ENCODE measurements at places on chromosomes 5 and 9.

DNA sequence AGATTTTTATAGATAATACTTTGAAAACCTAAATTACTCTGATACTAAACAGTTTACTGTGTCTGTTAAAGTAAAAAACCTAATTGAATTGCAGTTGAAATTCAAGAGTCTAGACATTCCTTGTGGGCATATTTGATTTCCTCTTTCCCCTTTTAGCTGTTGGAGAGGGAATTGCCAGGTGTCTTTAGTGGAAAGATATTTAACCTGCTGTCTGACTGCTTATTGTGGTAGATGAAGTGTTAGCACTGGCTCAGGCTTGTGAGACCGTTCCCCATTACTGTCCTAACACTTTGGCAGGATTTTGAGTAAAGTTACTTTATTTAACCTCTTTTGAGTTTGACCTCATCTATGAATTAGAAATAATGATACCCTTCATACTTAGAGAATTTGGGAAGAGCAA lies 16.4 kb downstream of the MAP3K1 start:
- no peak for DNase-seq

DNA sequence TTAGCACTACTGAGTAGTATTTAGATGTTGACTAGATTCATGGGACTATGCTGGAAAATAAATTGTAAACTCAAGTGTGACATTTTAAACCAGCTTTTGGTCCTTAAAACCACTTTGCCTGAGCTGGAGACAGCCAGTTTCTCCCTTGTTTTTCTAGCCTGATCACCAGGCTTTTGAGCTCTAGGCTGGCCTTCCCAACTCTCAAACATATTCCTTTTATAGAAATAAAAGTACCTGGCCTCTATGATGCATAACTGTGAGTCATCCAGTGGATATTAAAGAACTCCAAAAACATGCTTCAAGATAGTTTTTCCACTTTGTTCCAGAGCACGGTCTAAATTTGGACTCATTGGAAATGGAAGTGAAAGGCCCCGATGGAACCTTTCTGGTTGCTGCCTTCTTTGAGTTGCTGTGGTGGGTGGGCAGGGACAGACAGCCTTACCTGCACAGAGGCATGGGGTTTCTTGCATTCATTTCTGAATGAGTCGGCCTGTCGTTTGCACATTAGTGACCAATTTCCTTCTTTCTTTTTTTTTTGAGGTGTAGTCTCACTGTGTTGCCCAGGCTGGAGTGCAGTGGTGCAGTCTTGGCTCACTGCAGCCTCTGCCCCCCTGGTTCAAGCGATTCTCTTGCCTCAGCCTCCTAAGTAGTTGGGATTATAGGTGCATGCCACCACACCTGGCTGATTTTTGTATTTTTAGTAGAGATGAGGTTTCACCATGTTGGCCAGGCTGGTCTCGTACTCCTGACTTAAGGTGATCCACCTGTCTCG lies 43.1 kb downstream of the TRIO start:
- DNase-seq = no peak

- DNase-seq = no peak
These were observed 257.7 kb upstream of the KLF9 start for GRCh38 chr9:70672161-70672649.

- DNase-seq = no peak
These were observed 28.2 kb downstream of the CDH10 start for GRCh38 chr5:24616566-24616965.

GRCh38 chr9:108761655-108762347 lies 94.0 kb downstream of the ACTL7B start:
- DNase-seq = peak; percentile 46

- peak; percentile 56 for DNase-seq
These were observed 928 bp downstream of the MCTP1 start for GRCh38 chr5:95283761-95284571.

- no peak for DNase-seq
These were observed 4.3 kb upstream of the IL17B start for GRCh38 chr5:149383399-149383798.

DNA sequence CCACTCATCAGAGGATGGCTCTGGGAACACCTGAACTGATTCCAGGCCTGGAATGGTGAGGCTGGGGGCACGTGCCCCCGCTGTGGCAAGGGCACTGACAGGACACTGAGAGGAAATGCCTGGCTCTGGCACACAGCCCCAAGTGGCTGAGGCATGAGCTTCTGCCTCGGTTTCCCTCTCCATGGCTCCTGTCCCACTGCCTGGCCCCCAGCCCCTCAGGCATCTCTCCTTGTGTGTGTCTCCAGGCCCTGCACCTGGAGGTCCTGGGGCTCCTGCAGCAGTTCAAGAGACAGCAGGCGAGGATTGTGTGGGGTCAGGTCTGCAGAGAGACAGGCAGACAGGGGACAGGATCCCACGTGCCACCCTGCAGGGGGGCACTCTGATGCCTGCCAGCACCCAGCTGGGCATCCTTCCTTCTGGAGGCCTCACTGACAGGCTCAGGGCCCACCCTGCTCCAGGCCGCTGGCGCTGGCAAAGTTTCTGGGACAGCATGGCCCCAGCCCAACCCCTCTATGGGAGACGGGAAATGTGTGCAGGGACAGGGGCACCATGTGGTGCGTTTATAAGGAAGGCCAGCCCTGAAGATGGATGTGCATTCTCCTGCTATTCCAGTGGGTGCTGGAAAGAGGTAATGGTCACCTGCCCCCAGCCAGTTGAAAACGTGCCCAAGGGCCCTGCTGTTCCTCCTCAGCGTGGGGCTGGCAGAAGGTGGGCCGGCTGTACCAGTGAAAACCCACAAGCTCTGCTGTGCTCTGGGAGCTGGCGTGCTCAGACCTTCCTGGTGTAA lies 66.0 kb downstream of the RASGEF1C start:
- DNase-seq = no peak

- DNase-seq = no peak
These were observed 95.4 kb downstream of the CWC27 start for GRCh38 chr5:64864171-64864570.

GRCh38 chr5:143046314-143046713 lies 276.1 kb downstream of the ARHGAP26 start:
- DNase-seq = no peak

DNA sequence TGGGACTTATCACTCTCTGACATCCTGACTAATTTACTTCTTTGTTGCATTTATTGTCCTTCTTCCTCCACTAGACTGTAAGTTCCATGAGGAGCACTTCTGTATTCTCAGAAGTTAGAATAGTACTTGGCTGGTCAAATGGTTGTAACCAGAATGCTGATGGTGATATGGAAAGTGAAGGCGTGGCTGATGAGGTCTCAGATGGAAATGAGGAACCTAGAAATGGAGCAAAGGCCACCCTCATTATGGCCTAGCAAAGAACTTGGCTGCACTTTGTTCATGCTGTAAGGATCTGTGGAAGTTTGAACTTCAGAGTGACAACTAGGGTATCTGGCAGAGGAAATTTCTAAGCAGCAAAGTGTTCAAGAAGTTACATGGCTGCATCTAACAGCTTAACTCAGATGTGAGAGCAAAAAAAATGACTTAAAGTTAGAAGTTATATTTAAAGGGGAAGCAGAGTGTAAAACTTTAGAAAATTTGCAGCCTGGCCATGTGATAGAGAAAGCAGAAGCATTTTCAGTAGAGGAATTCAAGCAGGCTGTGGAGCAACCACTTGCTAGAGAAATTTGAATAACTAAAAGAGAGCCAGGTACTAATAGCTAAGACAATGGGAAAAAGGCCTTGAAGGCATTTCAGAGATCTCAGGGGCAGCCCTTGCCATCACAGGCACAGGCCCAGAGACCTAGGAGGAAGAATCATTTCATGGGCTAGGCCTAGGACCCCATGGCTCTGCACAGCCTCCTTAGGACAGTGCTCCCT lies 14.9 kb upstream of the SLC22A5 start:
- DNase-seq = no peak

- no peak for DNase-seq
These were observed 17.1 kb upstream of the KIF12 start for GRCh38 chr9:114116126-114116747.

GRCh38 chr9:91948597-91949391 lies 1.2 kb downstream of the ROR2 start:
- DNase-seq = peak; percentile 42

GRCh38 chr9:36748322-36748899 lies 175.7 kb downstream of the MELK start:
- DNase-seq = peak; percentile 57

- DNase-seq = no peak
These were observed 148.8 kb upstream of the ZNF608 start for GRCh38 chr5:124895236-124895635.

- DNase-seq = no peak
These were observed 15.1 kb downstream of the SLC28A3 start for GRCh38 chr9:84325347-84325973.

- DNase-seq = no peak
These were observed 101.8 kb downstream of the TLE4 start for GRCh38 chr9:79673614-79674013.
